Immature natural killer cell (primary cell): ENCODE measurements at places on chromosomes 5 and 9. TPM values are rescaled to one million over a fixed set of nuclear protein-coding genes. Genes with fewer than 3 reads are reported as not detected.

DNA sequence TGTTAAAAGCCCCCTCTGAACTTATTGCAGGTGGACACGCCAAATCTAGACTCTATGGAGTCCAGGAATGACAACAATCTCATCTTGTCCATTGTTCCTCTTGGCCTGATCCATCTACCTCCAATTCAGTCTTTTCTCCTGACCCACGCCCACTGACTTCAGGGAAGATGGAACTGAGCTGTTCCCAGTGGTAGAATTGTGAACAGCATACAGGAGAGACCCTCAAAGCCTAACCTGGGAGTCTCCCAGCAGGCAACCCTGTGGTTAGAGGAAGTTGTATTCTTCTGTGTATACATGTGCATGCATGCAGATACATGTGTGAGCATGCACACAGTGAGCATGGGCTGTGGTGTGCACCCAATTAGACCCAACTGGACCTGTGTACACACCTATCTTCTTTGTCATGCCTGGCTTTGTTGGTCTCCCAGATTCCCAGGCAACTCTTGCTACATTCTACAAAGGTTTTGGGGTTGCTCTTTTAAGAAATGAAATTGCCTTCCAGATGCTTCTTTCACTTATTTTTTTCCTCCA is 286.0 kb downstream of the ZSWIM6 start:
- DNase-seq: no peak

The CCNJL gene
- 16.3 TPM for polyA plus RNA-seq

GRCh38 chr5:89983216-89983615 is 426.3 kb downstream of the CETN3 start:
- DNase-seq: no peak

GRCh38 chr5:151483647-151484046 is 36.2 kb downstream of the SLC36A1 start:
- DNase-seq: no peak

GRCh38 chr5:160452036-160452435 is 30.4 kb downstream of the PTTG1 start:
- DNase-seq: no peak

DNA sequence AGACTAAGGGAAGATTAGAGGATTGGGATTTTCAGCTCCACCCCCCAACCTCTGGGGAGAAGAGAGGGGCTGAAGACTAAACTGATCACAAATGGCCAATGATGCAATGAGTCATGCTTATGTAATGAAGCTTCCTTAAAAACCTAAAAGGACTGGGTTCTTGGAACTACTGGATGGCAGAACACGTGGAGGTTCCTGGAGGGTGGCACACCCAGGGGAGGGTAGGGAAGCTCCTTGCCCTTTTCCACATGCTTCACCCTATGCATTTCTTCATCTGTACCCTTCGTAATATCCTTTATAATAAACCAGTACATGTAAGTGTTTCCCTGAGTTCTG is 48.6 kb downstream of the ARHGEF28 start:
- no peak for DNase-seq

DNA sequence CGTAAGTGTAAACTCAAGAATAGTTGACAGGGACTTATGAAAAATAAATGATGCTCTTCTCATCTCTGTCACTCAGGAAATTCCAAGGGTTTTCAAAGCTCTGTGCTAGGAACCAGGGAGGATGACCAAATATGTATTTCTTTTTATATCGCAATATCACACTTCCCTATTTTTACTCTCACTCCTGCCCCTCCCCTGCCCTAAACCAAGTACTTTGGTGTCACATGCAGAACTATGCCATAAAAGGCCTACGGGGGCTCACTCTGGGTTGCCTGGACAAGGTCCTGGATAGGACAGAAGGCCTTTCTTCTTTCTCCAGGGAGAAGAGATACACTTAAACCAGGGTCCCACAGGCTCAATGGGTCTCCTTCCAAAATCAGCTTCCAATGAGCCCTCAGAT is 8.3 kb upstream of the RETREG1 start:
- DNase-seq: no peak

The C5orf63 gene
- 12.5 TPM for polyA plus RNA-seq

DNA sequence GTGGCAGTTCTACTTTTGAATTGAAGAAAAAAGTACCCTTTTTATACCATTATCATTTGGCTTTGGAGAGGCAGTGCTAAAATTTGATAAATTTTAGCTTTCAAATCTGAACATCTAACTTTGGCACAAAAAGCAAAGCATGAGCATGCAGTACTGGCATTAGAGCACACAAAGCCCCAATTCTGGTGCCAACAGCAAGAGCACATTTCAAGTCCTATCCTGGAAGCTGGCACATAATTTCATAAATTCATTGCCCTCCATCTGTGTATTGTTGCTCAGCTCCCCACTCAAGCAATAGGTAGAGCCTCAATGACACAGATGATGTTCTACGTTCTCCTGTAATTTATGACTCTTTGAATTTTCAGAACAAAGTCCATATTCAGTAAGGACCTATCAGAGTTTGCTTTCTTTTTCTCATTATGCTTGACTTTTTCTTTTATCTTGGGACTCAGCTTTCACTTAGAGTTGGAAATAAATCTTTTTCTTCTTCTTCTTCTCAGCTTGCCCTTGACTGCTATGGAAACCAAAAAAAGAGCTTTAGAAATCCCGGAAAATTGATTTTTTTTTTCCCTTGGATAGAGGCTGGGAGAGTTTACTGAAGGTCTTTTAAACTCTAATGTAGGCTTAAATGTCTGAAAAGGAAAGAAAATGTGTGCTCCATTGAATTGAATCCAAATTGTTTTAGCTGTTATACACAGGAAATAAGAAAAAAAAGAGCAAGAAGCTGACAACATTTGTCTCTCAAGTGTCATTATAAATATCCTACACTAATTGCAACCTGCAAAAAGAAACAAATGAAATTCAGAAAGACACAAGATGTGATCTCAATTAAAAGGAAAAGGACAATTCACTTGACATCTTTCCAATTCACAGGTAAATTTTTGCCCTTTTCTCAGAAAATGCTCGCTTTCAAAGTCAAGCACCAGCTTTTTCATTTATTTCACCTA is 380.8 kb upstream of the CDH18 start:
- no peak for DNase-seq

GRCh38 chr5:73911761-73912393 is 285.9 kb downstream of the ARHGEF28 start:
- no peak for DNase-seq

The AMACR gene
- polyA plus RNA-seq: 5.9 TPM

The PPP3R2 gene
- polyA plus RNA-seq: not detected

DNA sequence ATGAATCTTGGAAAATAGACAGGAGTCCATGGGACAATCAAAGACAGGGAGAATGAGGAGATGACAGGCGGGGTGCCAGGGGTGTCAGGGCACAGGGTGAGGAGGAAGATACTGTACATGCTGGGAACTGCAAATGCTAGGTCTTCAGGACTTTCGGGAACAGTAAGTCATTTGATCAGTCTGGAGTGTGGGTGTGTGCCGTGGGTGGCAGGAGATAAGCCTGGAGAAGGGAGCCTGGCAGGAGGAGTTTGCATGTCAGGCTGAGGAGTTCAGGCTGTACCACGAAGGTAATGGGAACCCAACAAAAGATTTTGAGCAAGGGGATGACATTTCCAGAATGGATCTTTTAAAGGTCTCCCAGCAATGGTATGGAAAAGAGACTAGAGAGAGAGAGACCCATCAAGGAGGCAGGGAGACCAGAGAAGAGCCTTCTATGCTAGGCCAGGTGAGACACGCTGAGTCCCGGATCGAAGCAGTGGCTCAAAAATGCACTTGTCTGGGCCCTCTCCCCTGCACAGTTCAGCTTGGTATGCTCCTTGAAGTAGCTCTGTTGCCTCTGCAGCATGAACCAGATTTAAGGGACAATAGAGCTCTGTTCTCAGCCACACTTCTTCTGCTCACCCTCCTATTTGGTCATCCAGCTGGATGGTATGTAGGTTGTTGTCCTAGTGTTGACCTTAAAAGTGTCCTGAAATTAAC is 77.0 kb upstream of the FER start:
- no peak for DNase-seq

GRCh38 chr9:128632066-128632465 is 24.6 kb downstream of the DYNC2I2 start:
- no peak for DNase-seq

GRCh38 chr9:126620478-126620877 is 6.8 kb downstream of the LMX1B start:
- DNase-seq: no peak

GRCh38 chr9:124450241-124450924 is at the start of gene ADGRD2:
Gene ADGRD2, plus strand, starts transcription at chr9:124450451. Its CDS starts 1,216 bp downstream, at chr9:124451667.
- no peak for DNase-seq

The IL3 gene
- not detected for polyA plus RNA-seq

The SPARC gene
- polyA plus RNA-seq: 34.4 TPM

The APBA1 gene
- not detected for polyA plus RNA-seq

DNA sequence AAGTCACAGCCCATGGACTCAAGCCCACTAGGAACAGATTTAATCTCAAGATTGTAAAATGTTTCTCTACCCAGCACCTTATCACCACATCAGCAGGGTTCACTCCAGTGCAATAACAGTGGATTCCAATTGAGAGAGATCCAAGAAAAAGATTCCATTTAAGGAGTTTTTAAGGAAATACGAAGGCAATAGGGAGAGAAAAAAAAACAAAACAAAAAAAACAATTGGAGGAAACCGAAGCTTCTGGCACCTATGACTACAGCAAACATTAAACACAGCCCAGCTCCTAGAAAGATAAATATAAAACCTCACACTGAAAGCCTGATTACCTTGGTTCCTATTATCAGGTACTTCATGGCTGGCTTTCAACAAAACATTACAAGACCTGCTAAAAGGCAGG is 192.7 kb downstream of the DAB2IP start:
- no peak for DNase-seq
